Stimulated activated CD8-positive, alpha-beta memory T cell treated with anti-CD3 and anti-CD28 coated beads, Interleukin-4, amount 100 ng/mL, for 1 hour (primary cell): ENCODE measurements at places on chromosomes 16 and 17.

GRCh38 chr17:55833306-55833705, 82.5 kb downstream of the PCTP start:
- DNase-seq = no peak

DNA sequence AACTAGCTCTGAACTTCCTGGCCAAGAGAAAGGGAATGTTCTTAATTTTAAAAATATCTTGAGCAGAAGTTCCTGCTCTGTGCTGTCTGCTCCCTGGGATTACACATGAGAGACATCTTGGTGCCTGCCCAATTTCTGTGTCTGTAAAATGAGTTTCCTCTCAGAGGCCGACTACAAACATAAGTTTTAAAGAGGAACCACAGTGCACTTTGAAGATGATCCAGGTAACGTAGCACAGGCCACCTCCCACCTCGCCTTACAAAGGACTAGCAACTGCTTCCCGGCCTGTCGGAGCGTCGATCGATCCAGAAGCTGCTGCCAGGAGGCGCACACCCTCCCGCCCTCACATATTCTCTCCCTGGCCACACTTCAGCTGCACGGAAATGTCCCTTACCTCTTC, 55.0 kb upstream of the ATP2A3 start:
- no peak for DNase-seq

- DNase-seq = no peak
These were observed at the start of gene ABCC11 for GRCh38 chr16:48247311-48247710. ABCC11 (minus strand) TSS chr16:48247539; CDS start chr16:48231921, 15,618 bp downstream.

- no peak for DNase-seq
These were observed 15.3 kb downstream of the CORO7 start for GRCh38 chr16:4401094-4401501.
